Chondrocyte (in vitro differentiated cells): ENCODE measurements at places on chromosomes 2 and 18. TPM values are rescaled to one million over a fixed set of nuclear protein-coding genes. Genes with fewer than 3 reads are reported as not detected.
A peak's percentile ranks its signal among the peaks of the same experiment; 100 is the strongest.

DNA sequence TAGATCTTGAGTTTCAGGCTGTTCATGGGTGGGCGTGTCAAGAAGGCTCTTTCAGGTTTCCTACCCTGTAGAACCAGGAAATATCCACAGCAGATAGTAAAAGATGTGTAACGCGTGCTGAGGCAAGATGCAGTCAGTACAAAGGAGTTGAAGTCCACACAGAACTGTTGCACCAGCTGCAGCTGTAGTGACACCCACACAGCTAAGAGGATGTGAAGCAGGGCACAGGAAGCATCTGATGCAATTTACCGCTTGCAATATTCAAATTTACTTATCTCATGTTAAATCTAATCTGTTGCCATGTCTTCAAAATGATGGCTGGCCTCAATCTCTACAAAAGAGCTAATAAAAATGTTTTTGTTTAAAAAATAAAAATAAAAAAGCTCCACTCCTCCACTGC is 132.8 kb downstream of the ARHGAP15 start:
- peaks cover 2% of the 10 kb centered on the region for H3K36me3 ChIP-seq
- H3K27me3 ChIP-seq, result peaks cover 6% of the 10 kb centered on the region
- no peak overlapping the region for H3K4me3 ChIP-seq

Gene KCNG2
- not detected in 3 replicates for total RNA-seq

Gene GATA6
- 3.6 to 13.9 TPM (median 13.1 TPM) in 3 replicates for total RNA-seq

Gene ASB18
- not detected in 3 replicates for total RNA-seq

DNA sequence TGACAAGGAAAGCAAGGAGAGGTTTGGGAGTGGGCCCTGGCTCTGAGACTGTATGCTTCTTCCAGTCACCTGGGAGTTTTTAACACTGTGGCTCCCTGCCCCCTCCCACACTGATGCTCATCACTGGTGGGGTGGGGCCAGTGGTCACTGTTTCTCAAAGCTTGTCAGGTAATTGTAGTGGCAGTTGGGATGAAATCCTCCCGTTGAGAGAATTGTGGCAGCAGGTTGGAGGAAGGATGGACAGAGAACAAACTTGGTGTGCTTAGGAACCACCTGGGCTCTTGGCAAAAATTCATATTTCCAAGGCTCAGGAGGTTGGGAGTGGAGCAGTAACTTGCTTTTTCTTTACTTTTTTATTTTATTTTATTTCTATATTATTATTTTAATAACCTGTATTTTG is 25.1 kb downstream of the DGKD start:
- peaks cover 2% of the 10 kb centered on the region for H3K36me3 ChIP-seq
- H3K4me1 ChIP-seq, result peaks cover 11% of the 10 kb centered on the region
- H3K27ac ChIP-seq, result no peak overlapping the region
- no peak overlapping the region for H3K4me3 ChIP-seq
- H3K27me3 ChIP-seq, result no peaks in the 10 kb centered on the region
- no peak for DNase-seq

DNA sequence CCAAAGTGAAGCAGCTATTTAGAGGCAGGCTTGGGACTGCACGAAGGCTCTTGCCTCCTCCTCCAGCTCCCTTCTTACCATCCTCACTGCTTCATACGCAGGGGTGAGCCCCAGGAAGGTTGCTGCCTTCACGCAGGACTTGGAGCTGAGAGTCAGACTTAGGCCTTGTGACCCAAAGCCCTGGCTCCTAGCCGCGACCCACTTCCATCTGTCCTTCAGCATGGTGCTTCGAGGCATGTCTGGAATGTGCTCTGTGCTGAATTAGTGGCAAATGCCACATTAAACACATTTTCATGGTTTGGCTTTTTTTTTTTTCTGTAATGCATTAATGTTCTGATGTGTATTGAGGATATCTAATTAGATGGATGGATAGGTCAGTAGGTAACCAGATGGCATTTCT is 37.5 kb downstream of the ITGB1BP1 start:
- peaks cover 14% of the 10 kb centered on the region for H3K4me1 ChIP-seq
- no peak overlapping the region for H3K4me3 ChIP-seq
- DNase-seq, result peak; percentile 49
- peaks cover 49% of the 10 kb centered on the region for H3K36me3 ChIP-seq

Gene CPLX4
- not detected in 3 replicates for total RNA-seq

- H3K27me3 ChIP-seq, result no peaks in the 10 kb centered on the region
- DNase-seq, result no peak
- H3K27ac ChIP-seq, result no peak overlapping the region
- H3K36me3 ChIP-seq, result no peaks in the 10 kb centered on the region
These were observed 41.7 kb upstream of the ZNF532 start for GRCh38 chr18:58822944-58823343.

Gene SLC30A3
- 0.17 to 0.31 TPM in 2 of 3 replicates, not detected in the other for total RNA-seq

- H3K4me1 ChIP-seq, result peaks cover 8% of the 10 kb centered on the region
- no peak overlapping the region for H3K4me3 ChIP-seq
- no peak for DNase-seq
- H3K27ac ChIP-seq, result no peak overlapping the region
These were observed 9.6 kb downstream of the EDAR start for GRCh38 chr2:108979461-108979860.

DNA sequence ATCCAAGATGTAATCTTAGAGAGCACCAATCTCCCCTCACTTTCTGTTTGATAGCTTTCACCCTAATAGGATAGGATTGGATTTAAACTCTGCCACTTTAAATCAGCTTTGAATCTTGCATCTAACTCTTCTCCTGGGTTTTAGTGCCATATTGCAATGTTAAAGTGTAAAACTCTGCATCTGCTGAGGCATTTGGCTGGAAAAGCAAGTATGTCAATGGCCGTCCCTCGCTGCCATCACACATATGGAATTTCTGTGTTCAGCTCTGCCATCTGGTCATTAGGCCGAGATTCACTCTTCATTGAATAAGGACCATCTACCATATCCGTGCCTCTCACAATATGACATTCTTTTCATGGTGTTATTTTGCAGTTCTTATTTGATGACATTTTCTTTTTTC is 728.1 kb upstream of the PIK3C3 start:
- no peaks in the 10 kb centered on the region for H3K36me3 ChIP-seq
- peaks cover 2% of the 10 kb centered on the region for H3K27me3 ChIP-seq
- no peak overlapping the region for H3K27ac ChIP-seq
- no peak overlapping the region for H3K4me3 ChIP-seq

- H3K4me1 ChIP-seq, result peaks cover 17% of the 10 kb centered on the region
- peaks cover 2% of the 10 kb centered on the region for H3K27me3 ChIP-seq
These were observed 22.0 kb upstream of the GMPPA start for GRCh38 chr2:219476652-219477151.

DNA sequence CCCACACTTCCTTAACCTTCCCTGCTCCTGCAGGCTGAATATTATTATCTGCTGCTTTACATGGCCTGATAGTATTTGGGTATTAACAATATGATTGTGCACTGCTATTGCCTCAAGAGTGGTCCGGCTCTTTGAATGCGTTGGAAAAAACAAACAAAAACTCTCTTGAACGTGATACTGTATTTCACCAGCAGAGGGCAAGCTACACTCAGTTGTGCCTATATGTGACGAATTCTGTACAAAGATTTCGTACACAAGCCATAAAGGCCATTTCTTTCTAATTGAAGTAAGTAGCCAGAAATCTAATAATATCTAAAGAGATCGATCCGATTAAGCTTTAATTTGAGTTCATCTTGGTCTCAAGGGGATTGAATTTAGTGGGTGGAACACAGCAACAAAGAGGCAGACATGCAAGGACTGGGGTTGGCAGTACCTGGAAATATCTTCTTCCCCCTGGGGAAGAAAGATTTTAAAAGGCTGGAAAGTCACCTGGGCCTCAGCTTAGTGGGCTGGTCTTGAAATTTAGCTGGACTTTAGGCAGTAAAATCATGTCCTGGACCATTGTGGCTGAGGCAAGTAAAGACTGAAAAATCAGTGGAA is 49.3 kb upstream of the RAB6D start:
- no peaks in the 10 kb centered on the region for H3K36me3 ChIP-seq
- H3K4me3 ChIP-seq, result no peak overlapping the region
- no peaks in the 10 kb centered on the region for H3K4me1 ChIP-seq
- H3K27ac ChIP-seq, result no peak overlapping the region
- H3K27me3 ChIP-seq, result peaks cover 54% of the 10 kb centered on the region

- no peak overlapping the region for H3K4me3 ChIP-seq
- H3K27ac ChIP-seq, result no peak overlapping the region
- no peak for DNase-seq
- no peaks in the 10 kb centered on the region for H3K27me3 ChIP-seq
- H3K4me1 ChIP-seq, result peaks cover 16% of the 10 kb centered on the region
These were observed 33.1 kb downstream of the DNMT3A start for GRCh38 chr2:25308599-25308998.

DNA sequence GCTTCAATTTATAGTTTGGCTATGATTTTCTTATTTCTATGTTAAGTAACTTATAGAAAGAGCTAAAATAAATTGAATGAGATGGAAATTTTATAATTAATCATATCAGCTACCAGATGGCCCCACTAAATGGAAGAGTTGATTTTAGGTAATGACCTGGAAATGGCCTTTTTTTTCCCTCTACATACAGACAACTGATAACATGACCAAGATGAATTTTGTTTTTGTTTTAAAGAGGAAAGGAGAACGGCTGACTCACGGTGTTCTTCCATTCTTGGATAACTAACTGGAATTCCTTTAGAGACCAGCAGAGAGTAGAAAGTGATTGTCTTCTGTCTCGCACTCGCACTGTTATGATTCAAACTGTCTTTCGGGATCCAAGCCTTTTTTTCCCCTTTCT is 91.0 kb downstream of the TMEM185B start:
- H3K4me1 ChIP-seq, result peaks cover 28% of the 10 kb centered on the region
- H3K4me3 ChIP-seq, result no peak overlapping the region
- no peak for DNase-seq
- H3K36me3 ChIP-seq, result peaks cover 25% of the 10 kb centered on the region
- H3K27ac ChIP-seq, result peak overlapping the region; percentile 22

DNA sequence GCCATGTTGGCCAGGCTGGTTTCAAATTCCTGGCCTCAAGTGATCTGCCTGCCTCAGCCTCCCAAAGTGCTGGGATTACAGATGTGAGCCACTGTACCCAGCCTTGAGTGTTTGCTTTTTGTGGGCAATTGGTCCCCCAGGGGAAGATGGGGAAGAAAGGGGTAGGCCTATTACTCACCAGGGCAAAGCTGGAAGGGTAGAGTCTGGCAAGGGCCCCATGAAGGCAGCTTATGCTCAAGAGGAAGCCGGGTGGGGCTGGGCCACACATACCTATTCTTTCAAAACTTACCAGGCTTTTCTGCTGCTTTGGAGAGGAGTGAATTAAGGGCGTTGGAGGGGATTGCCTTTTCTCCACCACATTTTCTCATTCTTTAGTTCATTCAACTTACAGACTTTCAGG is 24.5 kb upstream of the CD28 start:
- H3K27ac ChIP-seq, result peak overlapping the region; percentile 94
- no peaks in the 10 kb centered on the region for H3K27me3 ChIP-seq
- no peak for DNase-seq
- H3K36me3 ChIP-seq, result peaks cover 2% of the 10 kb centered on the region

DNA sequence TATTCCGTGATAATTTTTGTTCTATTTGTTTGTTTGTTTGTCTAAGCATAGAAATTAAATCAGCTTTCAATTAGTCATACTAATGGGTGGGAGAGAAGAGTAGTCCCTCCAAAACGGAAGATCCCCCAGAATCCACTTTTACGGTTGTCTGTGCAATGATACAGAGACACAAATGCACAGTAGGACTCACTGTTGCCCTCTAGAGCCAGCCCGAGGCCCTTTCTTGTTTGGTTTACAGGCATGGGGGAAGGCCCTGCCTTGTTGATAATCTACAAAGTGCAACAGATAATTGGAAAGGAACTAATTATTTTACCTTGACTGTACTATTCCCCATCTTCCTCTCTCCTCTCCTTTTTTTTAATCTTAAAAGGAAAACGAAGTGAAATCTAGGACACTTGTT is 121.1 kb downstream of the ACOXL start:
- no peak for DNase-seq
- no peak overlapping the region for H3K27ac ChIP-seq
- no peak overlapping the region for H3K4me3 ChIP-seq
- peaks cover 50% of the 10 kb centered on the region for H3K27me3 ChIP-seq
- peaks cover 1% of the 10 kb centered on the region for H3K36me3 ChIP-seq

DNA sequence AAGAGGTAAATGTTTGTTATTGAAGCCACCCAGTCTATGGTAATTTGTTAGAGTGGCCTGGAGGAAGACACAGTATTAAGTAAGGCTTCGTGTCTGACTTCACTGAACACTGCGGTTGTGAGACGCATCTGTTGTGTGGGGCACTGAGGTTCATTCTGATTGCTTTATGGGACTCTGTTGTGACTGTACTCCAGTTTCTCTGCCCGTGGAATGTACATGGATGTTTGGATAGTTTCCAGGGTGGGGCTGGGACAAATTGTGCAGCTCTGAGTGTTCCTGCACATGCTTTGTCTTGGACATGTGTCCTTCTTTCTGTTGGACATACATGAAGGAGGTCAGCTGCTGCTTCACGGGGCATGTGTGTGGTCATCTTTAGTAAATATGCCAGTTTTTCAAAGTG is 58.6 kb downstream of the ODC1 start:
- peaks cover 19% of the 10 kb centered on the region for H3K4me1 ChIP-seq
- H3K36me3 ChIP-seq, result no peaks in the 10 kb centered on the region
- no peak for DNase-seq
- no peaks in the 10 kb centered on the region for H3K27me3 ChIP-seq

Gene PTMA
- 391 to 435 TPM (median 409 TPM) in 3 replicates for total RNA-seq

Gene C2orf80
- total RNA-seq, result not detected in 3 replicates

DNA sequence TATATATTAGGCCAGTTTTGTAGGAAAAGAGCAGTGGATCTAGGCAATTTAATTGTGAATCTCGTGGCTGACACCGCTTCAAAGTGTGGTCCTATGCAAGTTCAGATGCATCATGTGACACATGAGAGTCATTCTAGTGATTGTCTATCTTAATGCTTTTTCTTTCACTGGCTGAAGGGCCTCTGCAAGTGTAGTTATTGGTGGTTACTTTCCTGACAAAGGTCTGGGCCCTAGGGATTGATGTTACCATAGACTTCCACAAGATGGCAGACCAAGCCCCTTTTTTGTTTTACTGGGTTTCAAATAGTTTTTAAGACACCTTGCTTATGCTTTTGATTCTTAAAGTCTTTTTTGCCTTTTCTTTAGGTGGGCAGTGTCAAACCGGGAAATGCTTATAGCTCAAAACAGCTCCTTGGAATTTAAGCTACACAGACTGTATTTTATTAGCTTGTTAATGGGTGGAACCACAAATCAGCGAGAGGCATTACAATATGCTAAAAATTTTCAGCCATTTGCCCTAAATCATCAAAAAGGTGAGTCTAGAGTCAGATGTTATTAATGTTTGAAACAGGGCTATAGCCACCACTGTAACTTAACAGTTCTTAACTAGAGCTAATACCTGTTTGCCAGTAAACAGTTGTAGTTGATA is 25.9 kb downstream of the CD8A start:
- H3K4me1 ChIP-seq, result peaks cover 5% of the 10 kb centered on the region
- peaks cover 3% of the 10 kb centered on the region for H3K36me3 ChIP-seq
- no peaks in the 10 kb centered on the region for H3K27me3 ChIP-seq
- no peak for DNase-seq
- no peak overlapping the region for H3K4me3 ChIP-seq
